Suppressor macrophage treated with lipopolysaccharide for 4 hours (primary cell): ENCODE measurements at places on chromosomes 2 and 18.

DNA sequence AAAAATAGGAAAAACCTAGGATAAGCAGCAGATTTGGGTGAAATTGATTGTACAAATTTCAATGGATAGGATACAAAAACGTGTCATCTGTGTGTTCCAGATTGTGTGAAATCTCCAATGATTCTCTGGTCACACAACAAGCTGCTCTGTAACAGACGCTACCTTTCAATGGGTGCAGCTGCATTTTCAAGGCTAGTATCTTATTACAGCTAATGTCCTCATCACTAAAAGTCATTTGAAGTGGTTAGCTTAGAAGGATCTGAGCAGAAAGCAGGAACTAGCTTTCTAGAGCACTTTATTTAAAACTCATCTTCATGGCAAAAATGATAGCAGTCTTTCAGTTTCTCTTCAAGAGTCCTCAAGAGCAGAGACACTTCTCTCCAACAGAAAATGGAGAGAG is 364.6 kb downstream of the LRP1B start:
- DNase-seq = no peak

DNA sequence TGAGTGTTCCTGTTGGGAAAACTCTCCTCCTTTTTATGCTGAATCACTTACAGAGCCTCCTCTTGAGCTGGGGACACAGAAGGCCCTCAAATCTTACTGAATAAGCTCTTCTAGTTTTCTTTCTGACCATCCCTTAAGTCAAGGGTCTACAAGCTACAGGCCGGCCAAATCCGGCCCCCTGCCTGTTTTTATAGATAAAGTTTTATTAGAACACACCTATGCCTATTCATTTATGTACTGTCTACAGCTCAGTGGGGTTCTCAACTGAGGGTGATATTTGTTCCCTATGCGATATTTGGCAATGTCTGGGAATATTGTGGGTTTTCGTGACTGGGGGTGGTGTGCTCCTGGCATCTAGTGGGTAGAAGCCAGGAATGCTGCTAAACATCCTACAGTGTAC is 14.0 kb downstream of the CDC42EP3 start:
- no peak for DNase-seq

DNA sequence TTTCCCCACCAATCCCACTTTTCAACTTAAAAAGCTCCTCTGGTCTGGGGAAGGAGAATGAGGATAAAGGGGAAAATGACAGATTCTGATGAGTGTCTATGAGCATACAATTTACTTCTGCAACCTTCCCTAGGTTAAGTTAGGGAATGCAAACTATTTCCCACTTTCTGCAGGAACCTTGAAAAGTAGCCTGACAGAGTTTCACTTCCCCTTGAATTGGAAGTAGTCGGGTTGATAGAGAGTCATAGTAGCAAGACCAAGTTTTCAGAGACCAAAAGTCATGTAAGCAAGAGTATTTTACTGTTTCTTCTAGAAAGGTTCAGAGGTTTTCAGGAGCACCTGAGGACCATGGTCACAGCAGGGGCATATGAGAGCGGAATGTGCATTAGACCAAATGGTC is 815.1 kb downstream of the CPS1 start:
- no peak for DNase-seq

DNA sequence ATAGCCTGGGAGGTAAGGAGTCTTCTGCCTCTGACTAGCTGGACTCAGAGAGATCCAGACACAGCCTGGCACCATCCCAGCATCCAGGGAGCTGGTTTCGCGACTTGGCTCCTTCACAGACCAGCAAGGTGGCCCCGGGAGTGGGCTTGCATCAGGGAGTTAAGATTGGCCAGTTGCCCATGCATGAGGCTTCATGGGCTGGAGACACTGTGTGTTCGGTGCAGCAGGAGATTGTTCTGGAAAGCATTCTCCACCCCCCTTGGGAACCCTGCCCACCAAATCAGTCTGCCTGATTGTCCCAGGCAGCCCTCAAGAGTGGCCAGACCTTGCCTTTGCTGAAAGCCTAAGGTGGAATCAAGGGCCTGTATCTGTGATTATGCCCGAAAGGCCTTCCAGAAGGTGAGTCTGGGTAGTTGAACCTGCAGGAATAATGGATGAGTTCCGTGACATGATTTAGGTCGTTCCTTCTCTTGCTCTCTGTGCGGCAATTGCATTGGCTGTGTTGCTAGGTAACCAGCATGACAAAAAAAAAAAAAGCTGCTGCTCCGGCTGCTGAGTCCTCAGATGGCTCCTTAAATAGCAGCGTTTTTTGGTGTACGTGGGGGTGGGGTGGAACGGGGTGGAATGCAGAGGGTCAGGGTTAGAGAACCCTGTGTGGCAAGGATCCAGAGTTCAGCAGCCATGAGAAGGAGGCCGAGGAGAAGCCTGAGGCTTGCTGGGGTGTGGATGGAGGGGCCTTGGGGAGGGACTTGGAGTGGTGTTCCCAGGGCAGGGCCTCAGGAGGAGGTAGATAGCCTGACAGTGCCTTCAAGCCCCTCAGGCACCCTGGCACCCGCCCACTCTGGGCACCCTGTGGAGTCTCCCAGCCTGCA is 93.0 kb upstream of the MCFD2 start:
- no peak for DNase-seq

DNA sequence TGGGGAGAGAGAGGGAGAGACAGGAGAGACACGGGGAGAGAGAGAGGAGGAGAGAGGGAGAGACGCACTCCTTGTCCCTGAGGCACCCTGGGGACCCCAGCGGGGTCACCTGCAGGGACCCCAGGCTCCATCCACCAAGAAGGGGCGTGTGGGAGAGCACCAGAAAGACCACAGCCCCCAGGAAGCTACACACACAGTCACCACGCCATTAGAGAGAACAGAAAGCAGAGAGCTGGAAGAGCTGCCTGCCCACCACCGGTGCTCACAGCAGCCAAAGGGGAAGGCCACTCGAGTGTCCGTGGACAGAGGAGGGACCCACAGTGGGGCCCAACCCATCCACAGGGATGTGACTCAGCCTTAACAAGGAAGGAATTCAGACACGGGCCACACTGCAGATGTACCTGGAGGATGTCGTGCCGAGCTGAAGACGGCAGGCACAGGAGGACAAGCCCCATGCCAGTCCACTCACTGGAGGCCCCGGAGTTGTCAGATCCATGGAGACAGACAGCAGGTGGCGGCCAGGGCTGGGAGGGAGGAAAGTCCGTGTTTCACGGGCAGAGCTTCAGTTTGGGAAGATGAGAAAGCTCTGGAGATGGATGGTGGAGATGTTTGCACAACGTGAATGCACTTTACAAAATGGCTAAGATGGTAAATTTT is 11.5 kb upstream of the NFATC1 start:
- no peak for DNase-seq
